Astrocyte of the spinal cord (primary cell): ENCODE measurements at places on chromosomes 6 and 20.

DNA sequence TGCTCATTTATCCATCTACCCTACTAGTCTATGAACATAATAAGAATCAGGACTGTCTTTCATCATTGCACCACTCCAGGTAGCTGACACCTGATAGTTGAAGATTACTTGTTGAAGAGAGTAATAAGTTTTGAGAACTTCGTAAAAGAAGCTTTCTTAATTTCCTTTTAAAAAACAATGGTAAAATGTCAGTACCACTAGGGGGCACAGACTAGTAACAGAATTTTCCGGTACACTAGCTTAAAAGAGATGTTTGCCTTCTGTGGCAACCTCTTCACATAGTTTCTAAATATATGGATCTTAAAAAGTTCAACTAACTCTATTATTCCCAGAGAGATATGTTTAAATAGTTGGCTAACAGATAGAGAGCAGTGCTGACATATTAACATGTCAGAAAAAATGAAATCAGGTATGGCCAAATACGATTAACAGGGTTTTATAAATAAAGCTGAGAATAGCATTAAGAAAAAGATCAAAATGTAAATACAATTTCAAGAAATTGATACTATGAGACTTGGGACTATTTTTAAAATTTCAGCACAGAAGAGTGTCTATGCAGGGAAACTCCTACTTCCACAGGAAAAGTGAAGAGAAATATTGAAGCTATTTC lies 5.4 kb upstream of the KCNQ5 start:
- DNase-seq, result peak; percentile 66

GRCh38 chr6:42545226-42545773 lies 18.5 kb upstream of the UBR2 start:
- DNase-seq, result no peak

DNA sequence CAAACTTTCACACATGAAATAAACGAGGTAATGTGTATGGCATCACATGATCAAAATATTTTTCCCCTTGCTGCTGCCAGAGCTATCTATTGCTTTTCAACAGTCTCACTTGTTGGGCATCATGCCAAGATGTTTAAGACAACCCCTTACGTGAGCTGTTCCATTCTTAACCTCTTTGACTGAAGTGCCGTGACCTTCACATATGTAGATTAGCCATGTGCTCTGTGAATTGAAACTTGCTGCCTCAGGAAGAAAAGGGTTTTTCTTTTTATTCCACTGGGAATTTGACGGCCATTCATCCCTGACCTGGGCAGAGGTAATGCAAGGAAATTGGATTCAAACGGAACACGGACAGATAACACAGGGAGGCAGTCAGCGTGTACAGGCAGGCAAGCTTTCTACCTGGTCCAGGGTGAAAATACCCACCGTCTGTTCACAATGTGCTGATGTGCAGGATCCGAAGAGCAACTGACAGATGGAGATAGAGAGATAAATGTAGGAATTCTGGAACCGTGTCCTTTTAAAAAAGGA lies 14.2 kb downstream of the ARID1B start:
- peak; percentile 37 for DNase-seq

DNA sequence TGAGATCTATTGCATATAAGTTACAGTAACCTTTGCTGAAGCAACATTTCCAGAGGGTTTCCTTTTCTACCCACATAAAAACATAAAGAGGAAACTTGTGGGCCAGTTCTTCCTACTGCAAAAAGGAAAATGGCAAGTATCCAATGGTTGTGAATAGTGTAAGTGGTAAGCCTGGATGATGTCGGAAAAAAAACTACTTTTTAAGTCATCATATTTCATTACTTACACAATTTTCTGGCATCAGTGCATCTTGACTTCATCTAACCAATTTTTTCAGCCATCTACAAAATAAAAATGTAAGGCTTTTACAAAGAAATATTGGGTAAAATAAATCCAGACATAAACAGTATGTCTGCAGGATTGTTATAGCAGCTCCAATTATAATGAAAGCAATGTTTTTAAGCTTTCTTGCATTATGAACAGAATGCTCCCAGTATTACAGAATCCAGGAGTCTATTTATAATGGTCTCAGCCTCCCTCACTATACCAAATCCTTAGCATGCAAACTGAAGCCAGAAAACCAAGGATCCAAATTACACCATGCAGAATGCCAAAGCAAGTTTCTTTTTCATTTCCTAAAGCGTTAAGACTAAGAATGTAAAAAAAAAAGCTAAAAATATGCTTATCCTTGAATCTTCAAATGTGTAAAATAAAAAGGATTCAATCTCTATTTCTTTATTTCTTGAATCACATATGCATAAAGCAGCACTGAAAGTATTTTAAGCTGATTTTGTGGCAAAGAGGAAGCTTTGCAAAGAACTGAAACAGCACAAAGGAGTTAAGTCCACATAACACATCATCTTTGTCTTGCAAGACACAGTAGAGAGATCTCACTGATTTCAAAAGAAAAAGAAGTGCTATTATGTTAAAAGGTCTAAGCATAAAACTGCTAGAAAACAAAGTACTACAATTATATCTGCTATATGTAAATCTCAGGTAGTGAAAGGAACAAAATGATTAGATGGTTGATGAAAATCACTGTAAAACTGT lies 126.8 kb upstream of the HMGCLL1 start:
- DNase-seq, result no peak

DNA sequence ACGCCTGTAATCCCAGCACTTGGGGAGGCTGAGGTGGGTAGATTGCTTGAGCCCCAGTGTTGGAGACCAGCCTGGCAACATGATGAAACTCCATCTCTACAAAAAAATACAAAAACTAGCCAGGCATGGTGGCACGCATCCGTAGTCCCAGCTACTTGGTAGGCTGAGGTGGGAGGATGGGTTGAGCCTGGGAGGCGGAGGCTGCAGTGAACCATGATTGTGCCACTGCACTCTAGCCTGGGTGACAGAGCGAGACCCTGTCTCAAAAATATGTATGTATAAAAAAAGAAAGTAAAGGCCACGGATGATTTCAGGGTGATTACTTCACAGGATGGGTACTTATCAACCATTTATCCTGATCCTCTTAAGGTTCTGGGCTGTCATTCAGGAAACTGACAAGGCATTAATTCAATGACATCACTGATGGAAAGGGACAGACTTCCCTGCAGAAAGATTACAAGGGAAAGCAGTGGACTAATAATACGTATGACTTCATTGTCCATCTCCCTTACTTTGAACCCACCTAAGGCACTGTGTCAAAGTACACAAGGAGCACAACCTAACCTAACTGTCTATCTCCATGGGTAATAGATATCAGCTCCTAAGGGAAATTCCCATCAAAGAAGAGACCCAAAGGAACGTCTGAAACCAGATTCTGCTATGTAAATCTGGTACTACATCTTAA lies 61.2 kb downstream of the ZMYND8 start:
- no peak for DNase-seq
